ENCODE measurements at places on chromosomes 11 and 22.

- peak; percentile 16 for DNase-seq
Observed at GRCh38 chr11:18310800-18311340, 11.1 kb downstream of the HPS5 start.

DNA sequence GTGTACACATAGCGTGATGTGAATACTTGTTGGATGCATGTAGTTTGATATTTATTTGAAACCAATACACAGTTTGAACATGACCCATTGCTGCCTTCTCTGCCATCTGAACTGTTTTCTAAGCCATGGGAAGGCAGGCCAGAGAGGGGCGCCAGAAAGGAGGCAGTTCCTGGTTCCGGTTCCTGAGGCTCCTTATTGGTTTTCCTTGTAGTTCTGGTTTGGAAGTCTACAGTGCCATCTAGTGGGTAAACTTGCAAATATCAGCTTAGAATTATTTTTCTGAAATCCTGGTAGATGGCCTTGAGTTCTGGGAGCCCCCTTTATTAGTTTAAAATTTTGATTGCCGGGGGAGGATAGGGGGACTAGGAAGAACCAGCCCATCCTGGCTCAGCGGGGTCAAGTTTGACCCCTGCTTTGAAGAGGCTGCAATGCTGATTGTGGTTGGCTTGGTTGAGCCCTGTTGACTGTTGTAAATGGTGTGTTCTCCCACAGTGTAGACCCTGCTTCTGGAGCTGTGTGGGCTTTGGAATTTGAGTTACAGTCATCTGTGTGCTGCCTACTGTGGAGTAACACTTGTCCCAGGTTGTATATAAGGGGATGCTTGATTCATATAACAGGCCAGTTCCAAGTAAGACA is 48.4 kb downstream of the GRAMD1B start:
- DNase-seq = peak; percentile 85

GRCh38 chr11:10488121-10488933 is 33.3 kb downstream of the AMPD3 start:
- no peak for DNase-seq

DNA sequence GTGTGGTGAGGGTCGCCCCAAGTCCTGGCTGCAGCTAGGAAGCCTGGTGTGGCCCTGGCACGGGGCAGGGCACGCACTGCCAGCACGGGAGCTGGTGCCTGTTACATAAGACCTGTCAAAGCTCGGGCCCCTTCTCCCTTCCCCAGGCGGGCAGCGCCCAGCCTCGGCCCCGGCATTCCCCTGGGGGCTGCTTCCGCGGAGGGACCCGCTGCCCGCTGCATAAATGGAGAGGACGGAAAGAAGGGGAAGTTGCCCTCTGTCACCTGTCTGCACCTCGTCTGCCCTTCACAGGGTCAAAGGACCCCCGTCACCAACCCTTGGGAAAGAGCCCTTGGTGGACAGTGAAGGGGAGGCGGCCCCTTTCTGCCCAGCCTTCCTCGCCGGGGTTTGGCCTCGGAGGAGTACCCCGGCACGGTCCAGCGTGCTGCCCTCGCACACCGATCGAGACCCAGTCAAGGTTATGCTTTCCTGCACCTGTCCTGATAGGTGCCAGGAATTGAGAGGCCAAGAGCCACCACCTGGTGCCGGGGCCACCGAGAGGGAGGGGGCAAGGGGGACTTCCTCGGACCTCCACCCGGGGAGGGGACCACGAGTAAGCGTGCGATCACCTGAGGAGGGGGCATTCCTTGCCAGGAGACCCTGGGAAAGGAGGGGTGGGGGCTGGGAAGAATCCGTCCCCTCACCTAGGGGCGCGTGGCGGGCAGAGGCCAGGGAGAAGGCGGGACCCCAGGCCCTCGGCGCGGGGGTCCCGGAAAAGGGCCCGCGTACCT is 16.8 kb upstream of the MFRP start:
- DNase-seq = no peak

DNA sequence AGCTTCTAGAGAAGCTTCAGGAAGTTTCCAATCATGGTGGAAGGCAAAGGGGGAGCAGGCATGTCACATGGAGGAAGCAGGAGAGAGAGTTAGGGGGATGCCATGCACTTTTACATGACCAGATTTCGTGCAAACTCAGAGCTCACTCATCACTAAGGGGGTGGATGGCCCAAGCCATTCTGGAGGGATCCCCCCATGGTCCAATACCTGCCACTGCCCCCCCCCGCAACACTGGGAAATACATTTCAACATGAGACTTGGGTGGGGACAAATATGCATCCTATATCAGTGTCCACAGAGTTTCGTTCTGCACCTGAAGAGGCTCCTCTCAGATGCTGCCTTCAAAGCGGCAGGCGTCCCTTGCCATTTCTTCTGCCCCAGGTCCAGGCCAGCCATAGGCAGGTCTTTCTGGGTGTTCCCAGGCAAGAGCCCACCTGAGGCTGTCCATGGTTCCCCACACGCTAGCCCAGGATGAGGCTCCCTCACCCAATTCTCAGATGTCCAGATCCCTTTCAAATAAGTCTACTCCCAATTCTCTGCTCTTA is 1344.3 kb downstream of the TBC1D22A start:
- no peak for DNase-seq

DNA sequence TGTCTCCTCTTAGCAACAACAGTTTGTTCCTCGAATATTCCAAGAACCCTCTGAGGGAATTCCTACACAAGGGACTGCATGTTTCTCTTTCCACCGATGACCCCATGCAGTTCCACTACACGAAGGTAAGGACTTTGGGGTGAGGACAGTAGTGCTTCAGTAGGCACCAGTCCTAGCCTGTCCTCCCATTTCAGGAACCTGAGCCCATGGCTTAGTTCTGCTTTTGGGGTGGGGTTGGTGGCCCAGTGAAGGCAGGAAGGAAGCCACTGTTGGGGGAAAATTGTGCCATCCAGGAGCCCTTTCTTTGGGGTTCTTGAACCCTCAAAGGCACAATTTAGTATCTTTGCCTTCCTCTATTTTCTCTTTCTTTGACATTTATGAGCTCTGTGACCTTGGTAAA is 38.2 kb downstream of the RNF141 start:
- no peak for DNase-seq

DNA sequence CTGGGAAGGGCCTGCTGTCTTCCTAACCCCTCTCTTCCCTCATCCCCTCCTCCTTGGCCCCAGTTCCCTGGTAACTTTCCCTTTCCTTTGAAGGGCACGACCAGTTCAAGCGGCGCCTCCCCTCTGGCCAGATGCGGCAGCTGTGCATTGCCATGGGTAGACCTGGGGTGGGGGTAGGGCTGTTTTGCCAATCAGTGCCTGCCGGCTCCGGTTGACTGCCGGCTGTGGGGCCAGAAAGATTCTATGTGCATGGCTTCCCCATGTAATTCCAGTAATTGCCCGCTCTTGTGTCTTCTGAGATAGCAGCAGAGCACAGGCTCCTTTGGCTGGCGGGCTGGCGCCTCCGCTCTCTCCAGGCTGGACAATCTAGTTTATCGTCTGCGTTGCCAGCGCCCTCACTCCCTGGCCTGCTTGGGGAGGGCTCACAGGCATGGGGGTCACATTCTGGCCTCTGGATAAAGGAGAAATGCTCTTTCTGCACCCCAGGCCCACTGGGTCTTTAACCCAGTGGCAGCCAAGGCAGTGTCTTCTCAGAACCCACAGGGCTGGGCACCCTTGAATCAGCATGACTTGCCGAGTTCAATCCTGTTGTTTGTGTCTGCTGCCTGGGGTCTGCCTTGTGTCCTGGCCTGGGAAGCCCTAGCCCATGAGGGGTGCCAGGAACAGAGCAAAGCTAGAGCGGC is 9.4 kb downstream of the SIDT2 start:
- no peak for DNase-seq

GRCh38 chr11:128828350-128828749 is 38.7 kb downstream of the KCNJ1 start:
- peak; percentile 37 for DNase-seq

DNA sequence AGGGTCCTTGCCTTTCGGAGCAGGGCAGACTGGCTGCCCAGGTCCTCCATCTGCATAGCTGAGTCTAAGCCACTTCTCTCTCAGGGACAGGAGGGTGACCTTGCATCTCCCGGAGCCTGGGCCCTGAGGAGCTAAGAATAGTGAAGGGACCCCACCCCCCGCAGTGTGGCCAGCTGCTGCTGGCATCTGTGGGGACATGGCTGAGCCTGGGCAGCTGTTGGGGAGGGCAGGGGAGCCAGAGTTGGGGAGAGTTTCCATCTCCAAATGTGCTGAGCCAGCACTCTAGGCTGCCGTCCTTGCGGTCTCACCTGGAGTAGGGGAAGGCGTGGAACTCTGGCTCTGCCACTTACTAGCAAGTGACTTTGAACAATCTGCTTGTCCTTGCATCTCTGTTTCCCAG is 34.8 kb upstream of the SHISAL1 start:
- DNase-seq = no peak

DNA sequence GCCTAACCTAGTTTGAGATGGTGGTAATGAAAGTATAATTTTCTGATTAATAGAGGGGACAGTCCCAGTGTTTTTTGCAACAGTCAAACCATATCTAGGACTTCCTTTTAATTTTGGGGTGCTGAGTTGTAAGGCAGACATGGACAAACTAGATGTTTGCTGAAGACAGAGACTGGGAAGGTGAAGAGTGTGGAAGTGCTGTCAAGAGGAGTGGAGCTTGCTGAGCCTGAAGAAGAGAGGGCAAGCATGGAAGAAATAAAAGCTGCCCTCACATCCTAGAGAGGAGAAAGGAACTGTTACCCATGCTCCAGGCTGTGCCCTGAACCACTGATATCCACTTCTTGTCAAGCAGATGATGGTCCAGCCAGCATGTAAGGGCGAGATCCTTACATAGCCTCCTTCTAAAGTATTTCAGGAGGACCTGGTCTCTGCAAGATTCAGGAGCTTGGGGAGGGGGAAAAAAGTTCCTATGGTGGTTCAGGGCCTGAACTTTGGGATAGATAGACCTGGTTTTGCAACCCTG is 51.4 kb downstream of the PRR5L start:
- no peak for DNase-seq

DNA sequence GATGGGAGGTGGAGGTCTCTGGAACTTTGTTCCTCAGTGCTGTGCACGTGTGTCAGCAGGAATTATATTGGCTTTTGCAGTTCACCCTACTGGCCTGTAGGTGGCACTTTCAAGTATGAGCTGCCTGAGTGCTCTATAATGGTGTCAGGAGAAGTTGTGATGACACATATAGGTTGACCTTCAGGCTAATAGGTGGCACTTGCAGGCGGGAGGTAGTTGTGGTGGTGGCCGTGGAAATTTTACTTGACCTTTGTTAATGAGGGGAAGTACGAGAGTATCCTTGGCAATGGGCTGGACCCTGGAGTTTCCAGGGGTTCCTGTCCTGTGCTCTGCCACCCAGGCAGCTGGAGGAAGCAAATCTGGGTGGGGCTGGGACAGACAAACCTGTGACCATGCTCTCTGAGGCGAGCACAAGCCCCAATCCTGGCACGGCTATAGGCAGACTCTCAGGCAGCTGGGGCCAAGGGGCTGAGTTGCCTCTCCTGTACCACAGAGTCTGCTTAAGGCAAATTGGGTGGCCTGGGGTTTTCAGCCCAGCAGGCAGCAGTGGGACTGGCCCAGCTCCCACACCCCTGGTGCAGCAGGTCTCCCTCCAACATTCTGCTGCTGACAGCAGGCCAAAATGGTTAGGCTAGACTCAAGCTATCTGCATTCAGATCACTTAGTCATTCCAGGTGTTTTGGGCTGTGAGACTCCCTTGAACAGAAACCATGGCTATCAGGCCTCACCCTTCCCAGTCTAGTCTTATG is 147.5 kb upstream of the CTSC start:
- peak; percentile 43 for DNase-seq

GRCh38 chr11:11502263-11502861 is 119.4 kb downstream of the GALNT18 start:
- DNase-seq = no peak

DNA sequence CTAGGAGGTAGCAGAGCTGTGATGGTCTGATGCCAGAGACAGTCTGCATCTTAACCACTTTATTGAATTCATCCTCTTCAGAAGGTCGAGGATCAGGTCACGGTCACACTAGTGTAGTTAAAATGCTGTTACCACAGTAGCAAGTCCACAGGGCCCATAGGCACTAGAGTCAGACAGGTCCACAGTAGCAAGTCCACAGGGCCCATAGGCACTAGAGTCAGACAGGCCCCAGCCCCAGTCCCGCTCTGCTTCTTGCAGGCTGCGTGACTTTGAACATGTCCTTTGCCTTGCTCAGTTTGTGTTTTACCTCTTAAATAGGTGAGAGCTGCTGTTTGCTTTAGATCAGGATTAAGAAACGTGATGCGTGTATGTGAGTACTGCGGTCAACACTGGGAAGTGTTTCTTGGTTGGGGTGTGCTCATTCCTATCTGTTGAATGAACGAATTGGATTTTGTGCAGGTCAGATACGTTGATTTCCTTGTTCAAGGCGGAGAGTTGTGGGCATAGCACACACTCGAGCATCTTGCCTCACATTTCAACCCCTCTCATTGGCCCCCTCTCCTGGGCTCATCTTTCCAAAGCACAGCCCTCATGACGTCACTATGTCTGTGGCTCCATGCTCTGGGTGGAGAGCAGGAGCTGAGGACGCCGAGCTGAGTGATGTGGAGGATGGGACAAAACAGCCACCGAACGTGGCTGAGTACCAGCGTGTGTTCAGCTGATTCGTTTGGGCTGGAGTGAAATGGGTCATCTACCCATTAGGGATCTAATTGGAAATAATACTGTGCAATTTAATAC is 191.7 kb downstream of the TBC1D22A start:
- DNase-seq = no peak

- peak; percentile 91 for DNase-seq
Observed at GRCh38 chr11:19432370-19433061, 191.8 kb upstream of the E2F8 start.

- no peak for DNase-seq
Observed at GRCh38 chr11:64794526-64794925, 8.5 kb downstream of the MAP4K2 start.

DNA sequence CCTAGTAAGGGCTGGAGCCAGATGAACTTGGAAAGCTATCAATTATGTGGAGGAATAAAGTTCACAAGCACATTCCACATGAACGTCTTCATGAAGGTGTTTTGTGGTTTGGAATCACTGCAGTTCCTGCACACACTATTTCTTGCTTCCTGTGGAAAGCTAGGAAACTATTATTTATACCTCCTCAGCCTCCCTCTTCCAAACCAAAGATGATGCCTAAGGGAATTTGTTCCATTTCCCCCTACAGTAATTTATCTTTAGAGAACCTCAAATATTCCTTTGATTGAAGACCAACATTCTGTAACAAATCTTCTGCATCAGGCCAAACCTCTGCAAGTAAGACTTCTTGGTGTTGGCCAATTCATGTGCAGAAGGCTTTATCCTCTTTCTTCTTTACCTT is 115.8 kb upstream of the ARHGAP20 start:
- no peak for DNase-seq

GRCh38 chr11:130516554-130517505 is 68.4 kb downstream of the ADAMTS15 start:
- no peak for DNase-seq

- DNase-seq = no peak
Observed at GRCh38 chr11:97548280-97548679, 1158.5 kb downstream of the JRKL start.

GRCh38 chr11:20459865-20460264 is 72.3 kb downstream of the PRMT3 start:
- DNase-seq = no peak
